ENCODE measurements at places on chromosomes 16 and 17.

DNA sequence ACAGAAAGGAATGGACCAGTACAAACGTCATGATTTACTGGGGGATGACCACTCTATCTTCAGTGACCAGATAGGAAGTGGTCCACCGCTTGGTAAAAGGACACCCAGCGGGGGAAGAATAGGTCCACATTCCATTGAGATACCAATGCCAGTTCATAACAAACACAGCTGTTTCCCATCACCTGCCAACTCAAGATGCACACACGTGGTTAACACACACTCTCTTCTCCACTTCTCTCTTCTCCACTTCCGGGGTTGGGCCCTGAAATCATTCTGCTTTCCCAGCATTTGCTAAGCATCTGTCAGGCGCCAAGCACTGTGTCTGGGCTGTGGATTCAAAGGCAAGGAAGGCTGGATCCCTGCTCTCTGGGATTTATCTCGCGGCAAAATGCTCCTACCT, 175.5 kb downstream of the SLC39A11 start:
- no peak for DNase-seq

- DNase-seq, result no peak
Measured at GRCh38 chr17:10420811-10421210, 939 bp downstream of the MYH8 start.

- no peak for DNase-seq
Measured at GRCh38 chr17:29962656-29963055, 21.2 kb downstream of the EFCAB5 start.

- DNase-seq, result no peak
Measured at GRCh38 chr17:2697611-2698162, 13.9 kb downstream of the CLUH start.

DNA sequence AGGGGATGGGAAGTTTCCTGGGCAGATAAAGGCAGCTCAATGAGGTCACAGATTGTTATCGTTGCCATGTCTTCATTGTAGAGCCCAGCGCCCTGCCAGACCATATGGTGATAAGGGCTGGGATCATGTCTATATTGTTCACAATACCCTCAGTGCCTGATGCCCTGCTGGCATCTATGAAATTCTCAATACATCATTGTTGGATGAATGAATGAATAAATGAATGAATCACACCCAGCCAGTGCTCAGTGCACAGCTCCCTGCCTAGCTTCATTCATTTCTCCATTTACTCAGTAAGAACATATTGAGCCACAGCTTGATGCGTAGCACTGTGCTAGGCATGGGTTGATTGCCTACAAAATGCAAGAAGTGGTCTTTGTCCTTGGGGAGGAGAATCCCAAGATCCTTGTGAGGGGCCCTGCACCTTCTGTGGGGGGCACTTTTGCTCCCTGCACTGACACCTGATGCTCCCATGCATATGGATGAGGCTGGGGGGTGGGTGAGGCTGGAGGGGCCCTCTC, 29.7 kb downstream of the MRC2 start:
- DNase-seq, result no peak

GRCh38 chr17:7217113-7217987, 2.3 kb downstream of the DLG4 start:
- no peak for DNase-seq

- DNase-seq, result no peak
Measured at GRCh38 chr16:78069913-78070312, 29.5 kb upstream of the WWOX start.
